NCI-H2029 treated with DMSO at 0.1 percent for 48 hours (cell line): ENCODE measurements at places on chromosomes 11 and 22.

- no peak for DNase-seq
Measured at GRCh38 chr11:117958949-117959348, 27.2 kb upstream of the IL10RA start.

DNA sequence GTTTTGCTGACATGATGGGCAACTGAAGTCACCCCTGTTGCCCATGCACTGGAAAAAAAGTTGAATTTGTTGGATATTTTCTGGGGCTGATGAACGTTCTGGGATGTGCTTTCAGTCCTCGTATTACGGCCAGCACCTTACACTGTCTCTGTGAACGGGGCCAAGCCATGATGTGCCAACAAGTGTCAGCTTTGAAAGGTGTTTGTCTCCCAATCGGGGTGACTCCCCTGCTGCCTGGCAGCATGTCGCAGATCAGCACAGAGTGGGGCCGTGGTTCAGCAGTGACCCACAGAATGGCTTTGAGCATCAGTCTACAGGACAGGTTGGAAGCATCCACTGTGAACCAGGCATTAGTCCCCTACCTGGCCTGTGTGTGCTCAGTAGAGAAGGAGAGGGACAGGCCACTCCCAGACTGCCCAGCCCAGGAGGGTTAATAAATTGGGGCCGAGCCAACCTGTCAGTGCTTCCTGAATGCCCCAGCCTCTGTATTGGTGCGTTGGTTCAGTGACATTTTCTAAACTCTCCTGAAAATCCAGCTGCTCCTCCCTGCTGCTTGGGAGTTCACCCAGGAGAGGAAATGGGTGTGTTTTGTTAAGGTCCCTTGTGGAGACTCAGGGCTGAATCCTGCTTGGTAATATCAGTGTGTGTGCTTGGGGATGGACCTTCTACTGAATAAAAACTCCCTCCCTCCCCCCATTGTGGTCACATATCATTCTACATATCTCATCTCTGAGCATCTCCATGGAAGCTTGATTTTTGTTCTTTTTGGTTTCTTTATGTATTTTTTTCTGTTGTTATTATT, 50.7 kb upstream of the TTC12 start:
- no peak for DNase-seq

GRCh38 chr22:50301581-50301991, 5.9 kb downstream of the PLXNB2 start:
- no peak for DNase-seq

- no peak for DNase-seq
Measured at GRCh38 chr11:83256602-83257340, 29.4 kb downstream of the CCDC90B start.

GRCh38 chr11:30984442-30984816, 385.1 kb downstream of the DCDC1 start:
- no peak for DNase-seq

DNA sequence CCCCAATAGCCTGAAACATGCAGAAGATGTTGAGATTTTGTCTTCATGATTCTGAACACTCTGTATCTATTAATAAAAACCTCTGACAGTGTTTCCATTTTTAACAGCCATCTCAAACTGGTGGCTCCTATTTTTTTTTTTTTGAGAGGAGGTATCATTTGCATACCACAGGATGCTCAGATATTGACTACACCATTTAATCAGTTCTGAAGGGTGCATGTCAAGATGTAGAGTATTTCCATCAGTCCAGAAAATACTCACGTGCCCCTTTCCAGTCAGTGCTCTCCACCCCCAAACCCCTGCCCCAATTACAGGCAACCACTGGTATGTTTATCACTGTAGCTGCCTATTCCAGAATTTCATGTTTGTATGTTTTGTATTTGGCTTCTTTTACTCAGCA, 85.3 kb upstream of the SORL1-AS1 start:
- DNase-seq, result no peak

GRCh38 chr11:26086028-26086427, 245.9 kb upstream of the ANO3 start:
- DNase-seq, result no peak

GRCh38 chr22:44212936-44213335, 32.2 kb downstream of the PARVG start:
- no peak for DNase-seq

DNA sequence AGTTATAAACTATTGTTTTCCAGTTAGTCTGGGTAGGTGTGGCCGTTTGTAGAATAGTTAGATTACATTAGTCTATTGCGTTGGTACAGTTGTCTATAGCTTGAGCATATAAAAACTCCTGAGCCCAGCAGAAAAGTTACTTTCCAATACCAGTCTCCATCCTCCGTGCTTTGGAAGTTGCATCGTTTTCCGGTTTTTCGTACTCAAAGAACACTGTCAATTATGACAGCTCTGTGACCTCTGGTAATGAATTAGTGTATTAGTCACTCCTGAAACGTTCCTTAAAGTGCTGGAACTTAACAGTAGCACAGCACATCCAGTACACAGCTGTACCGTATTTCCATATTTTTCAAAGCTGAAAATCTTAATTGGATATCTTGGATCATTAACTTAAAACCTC, 808 bp upstream of the MSANTD2 start:
- DNase-seq, result no peak

GRCh38 chr11:92838759-92839310, 130.6 kb upstream of the MTNR1B start:
- DNase-seq, result peak; percentile 45

DNA sequence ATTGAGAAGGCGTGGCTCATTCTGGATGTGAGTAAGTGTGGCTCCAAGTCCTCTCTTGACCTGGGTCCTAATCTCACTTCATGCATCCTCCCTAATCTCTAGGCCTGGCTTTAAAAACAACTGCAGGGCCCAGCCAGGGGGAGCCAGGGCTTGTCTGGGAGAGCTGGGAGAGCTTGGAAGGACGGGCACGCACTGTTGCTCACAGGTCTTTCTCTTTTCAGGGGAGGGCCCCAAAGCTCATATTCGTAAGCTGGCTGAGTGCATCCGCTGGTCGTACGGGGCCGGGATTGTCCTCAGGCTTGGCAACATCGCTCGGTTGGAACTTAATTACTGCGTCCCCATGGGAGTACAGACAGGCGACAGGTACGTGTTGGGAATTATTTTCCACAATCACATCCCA, 34.1 kb upstream of the PARVB start:
- no peak for DNase-seq

GRCh38 chr22:28647216-28647615, 32.4 kb downstream of the TTC28 start:
- no peak for DNase-seq

DNA sequence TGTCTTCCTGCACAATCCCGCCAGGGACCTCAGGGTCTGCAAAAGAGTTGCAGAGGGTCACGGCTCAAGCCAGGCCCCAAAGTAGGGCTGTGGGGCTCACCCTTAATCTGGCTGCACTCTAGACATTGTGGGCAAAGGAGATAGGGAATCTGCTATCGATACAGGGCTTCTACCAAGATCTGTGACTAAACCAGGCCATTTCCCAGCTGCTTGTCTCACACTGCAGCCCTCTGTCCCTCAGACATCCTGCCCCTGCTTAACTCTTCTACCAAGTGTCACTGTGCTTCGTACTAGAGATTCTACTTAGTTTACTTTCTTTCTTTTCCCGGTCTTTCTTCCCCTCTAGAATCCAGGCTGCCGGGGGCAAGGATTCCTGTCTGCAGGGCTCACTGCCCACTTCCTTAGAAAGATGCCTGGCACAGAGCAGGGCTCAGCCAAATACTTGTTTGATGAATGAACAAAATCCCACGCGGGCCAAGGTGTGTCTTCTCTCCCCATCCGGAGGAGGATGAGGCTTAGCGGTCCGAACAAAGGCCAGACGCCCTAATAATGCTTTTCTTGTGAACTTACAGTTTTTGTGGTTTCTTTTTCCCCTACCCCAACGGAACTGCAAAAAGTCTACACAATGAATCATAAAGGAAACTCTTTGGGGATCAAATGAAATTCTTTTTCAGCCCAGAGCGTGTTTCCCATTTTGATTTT, 61.3 kb upstream of the ANO1 start:
- no peak for DNase-seq

DNA sequence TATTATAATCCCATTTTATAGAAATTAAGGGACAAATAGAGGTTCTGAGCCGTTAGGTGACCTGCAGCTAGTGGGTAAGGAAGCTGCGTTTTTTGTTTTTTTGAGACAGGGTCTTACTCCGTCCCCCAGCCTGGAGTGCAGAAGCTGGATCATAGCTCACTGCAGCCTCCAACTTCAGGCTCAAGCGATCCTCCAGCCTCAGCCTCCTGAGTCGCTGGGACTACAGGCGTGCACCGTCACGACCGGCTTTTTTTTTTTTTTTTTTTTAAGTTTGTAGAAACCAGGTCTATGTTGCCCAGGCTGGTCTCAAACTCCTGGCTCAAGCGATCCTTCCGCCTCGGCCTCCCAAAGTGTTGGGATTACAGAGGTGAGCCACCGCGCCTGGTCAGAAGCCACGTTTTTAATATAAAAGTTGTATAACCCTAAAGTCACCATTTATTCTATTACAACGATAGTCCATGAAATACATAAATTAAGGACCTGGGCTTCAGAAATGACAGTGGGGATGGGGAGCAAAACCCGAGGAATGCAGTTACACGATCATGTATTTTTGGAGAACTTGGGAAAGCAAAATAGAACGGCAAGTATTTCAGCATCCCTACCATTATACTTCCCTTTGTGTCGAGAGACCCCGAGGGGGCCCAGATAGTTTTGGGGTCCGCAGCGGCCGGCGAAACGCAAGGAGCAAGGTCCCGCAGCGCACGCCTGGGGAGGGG, 638 bp downstream of the SAAL1 start:
- DNase-seq, result no peak

DNA sequence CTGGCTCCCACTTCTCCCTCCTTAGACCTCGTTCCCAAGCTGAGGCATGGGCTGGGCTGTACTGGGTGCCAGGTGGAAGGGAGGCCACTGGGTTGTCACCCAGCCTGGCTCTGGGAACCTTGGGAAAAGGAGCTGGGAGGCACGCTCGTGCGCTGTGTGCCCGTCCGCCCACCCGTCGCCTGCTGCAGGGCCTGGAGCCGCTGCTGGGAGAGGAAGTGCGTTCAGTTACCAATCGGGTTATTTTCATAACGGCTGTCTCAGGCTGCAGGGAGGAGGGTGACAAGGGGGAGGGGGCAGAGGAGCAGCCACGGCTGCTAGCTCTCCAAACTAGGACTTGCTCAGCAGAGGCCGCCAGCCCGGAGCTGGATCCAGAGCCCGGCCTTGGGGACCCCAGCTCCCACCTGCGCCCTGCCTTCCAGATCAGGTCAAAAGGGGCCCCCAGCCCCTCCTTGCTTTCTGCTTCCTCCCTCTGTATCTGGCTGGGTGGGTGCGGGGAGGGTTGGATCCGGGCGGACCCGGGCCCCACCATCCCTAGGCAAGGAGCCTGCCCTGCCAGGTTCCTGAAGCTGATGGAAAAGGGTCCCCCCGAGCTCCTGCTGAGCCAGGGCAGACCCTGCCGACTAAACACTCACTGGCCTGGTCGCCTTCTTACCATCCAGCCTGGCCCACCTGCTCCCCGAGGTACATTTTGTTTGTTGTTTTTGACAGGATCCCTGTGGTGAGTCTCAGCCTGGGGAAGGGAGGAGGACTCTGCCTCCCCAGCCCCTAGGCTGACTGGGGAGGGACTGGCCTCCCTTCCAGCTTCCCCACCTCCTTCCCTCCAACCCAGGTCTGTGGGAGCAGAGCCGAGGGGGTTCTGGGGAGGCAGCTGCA, 14.3 kb downstream of the DGKZ start:
- no peak for DNase-seq

GRCh38 chr11:115912484-115912945, 408.3 kb upstream of the CADM1 start:
- peak; percentile 22 for DNase-seq

- peak; percentile 52 for DNase-seq
Measured at GRCh38 chr11:11841116-11841722, 553 bp upstream of the USP47 start.

GRCh38 chr11:70381872-70382861, 16.2 kb upstream of the CTTN start:
- no peak for DNase-seq

GRCh38 chr11:116173941-116174911, 598.6 kb downstream of the BUD13 start:
- DNase-seq, result no peak

- DNase-seq, result no peak
Measured at GRCh38 chr11:76307978-76308747, 72.8 kb downstream of the THAP12 start.

- DNase-seq, result peak; percentile 99
Measured at GRCh38 chr11:58578136-58578634, 678 bp upstream of the ZFP91 start.
